ENCODE measurements at places on chromosomes 1 and 21.

GRCh38 chr1:99062192-99062591 is 57.5 kb upstream of the PLPPR5 start:
- DNase-seq = no peak

- DNase-seq = no peak
Observed at GRCh38 chr21:19540287-19540686, 1136.7 kb upstream of the TMPRSS15 start.

- no peak for DNase-seq
Observed at GRCh38 chr1:72064196-72065075, 217.9 kb downstream of the NEGR1 start.

GRCh38 chr21:42278451-42279149 is 36.6 kb downstream of the TFF3 start:
- no peak for DNase-seq
